Fibroblast of skin of right quadriceps (primary cell): ENCODE measurements at places on chromosomes 7 and 10.

DNA sequence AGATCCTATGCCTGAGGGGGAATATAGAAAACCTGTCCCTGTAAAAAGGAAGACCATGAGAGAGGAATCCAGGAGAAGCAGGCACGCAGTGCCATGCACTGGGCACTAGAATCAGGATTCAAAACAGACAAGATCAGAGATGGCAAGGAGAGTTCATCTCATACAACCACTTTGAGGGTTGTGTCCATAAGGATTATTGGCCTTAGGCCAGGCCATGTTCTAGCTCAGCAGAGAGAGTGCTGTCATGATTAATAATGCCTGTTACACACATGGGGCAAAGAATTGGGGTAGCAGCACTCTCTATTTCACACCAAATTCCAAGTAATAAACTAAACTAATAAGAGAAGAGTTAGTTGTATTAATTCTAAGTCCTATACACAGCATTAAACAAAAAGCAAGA lies 29.1 kb downstream of the EZH2 start:
- DNase-seq: no peak

GRCh38 chr7:110309941-110310340 lies 781.0 kb upstream of the LRRN3 start:
- DNase-seq: no peak

DNA sequence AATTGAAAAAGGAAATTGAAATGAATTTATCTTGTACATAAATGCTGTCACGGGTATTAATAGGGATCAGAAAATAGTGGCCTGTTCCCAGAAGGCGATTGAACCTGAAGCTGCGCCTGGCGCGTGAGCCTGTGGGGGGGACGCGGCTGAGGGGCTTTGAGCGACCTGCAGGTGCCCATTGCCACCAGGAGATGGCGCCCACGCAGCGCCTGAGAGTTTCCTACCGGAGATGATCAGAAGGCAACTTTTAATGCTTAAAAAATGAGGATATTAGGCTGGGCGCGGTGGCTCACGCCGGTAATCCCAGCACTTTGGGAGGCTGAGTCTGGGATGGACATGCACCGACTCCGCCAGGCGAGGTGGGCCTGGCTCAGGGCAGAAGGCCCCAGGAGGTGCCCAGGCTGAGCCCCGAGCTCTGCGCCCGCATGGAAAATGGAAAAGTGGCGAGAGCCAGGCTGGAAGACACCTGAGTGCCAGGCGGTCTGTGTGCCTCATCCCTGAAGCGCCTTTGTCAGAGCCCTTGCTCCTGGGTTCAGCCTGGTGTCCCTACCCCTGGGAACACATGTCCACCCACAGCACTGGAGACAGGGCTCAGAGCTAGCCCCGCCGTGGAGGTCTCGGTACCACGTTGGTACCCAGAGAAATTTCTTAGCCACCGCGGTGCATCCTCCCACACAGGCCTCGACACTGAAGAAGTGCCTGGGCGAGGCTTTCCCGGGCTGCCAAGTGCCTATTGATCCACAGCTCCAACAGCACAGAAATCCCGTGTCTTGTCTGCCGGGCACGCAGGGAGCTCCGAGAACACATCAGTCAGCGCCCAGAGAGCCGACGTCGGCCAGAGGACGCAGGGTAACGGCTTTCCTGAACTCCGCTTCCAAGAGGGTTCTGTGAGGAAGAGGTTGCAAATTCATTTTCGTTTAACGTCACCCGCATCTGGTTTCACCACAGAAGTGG lies 117.4 kb downstream of the INPP5A start:
- DNase-seq: peak; percentile 51

- DNase-seq: peak; percentile 69
Observed at GRCh38 chr10:33703501-33704213, 369.2 kb upstream of the NRP1 start.
